DND-41 (cell line): ENCODE measurements at places on chromosomes 4 and X.
A peak's percentile ranks its signal among the peaks of the same experiment; 100 is the strongest.

- peaks cover 61% of the 10 kb centered on the region for H3K36me3 ChIP-seq
- H3K27ac ChIP-seq, result no peak overlapping the region
- no peak overlapping the region for H3K4me3 ChIP-seq
- no peaks in the 10 kb centered on the region for H3K4me1 ChIP-seq
- DNase-seq, result no peak
These were observed 385.2 kb downstream of the BMPR1B start for GRCh38 chr4:95142932-95143331.

- no peaks in the 10 kb centered on the region for H3K36me3 ChIP-seq
- H3K4me3 ChIP-seq, result no peak overlapping the region
- H3K27ac ChIP-seq, result no peak overlapping the region
- peaks cover 9% of the 10 kb centered on the region for H3K4me1 ChIP-seq
- no peak for DNase-seq
These were observed 4.1 kb upstream of the PGRMC1 start for GRCh38 chrX:119231936-119232445.

- no peaks in the 10 kb centered on the region for H3K27me3 ChIP-seq
- no peak overlapping the region for H3K27ac ChIP-seq
- DNase-seq, result no peak
- H3K4me3 ChIP-seq, result no peak overlapping the region
- no peaks in the 10 kb centered on the region for H3K4me1 ChIP-seq
- H3K36me3 ChIP-seq, result peaks cover 70% of the 10 kb centered on the region
These were observed 32.6 kb downstream of the GAK start for GRCh38 chr4:899556-899906.

GRCh38 chr4:131052646-131053045 is 1956.7 kb downstream of the C4orf33 start:
- no peak for DNase-seq
- no peak overlapping the region for H3K27ac ChIP-seq
- H3K4me1 ChIP-seq, result no peaks in the 10 kb centered on the region

DNA sequence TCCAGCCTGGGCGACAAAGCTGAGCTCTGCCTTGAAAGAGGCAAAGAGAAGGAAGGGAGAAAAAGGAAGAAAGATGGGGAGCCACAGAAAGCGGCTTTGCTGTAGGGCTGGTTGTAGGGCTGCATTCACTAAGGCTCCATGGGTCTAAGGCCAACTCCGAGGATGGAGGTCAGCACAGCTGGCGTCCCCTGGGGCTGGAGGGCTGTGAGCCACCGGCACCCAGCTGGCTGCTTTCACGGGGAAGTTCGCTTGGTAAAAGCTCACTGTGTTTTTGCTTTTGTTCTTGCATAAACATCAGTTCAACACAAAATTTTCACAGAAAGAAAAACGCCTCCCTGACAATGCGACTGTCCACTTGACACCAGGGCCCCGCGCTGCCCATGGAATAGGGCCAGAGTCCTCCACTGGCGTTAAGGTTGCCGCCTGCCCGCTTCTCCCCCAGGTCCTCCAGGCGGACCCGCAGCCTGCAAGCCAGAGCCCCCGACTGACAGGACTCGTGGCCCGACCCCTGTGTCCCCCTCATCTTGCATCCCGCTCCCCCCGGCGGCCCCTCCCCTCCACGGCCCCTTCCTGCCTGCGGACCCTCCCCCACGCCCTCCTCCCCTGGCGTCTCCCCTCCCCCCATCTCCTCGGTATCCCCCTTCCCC is 1.1 kb downstream of the RNF212 start:
- H3K4me3 ChIP-seq, result no peak overlapping the region
- DNase-seq, result no peak
- no peaks in the 10 kb centered on the region for H3K4me1 ChIP-seq
- no peak overlapping the region for H3K27ac ChIP-seq

DNA sequence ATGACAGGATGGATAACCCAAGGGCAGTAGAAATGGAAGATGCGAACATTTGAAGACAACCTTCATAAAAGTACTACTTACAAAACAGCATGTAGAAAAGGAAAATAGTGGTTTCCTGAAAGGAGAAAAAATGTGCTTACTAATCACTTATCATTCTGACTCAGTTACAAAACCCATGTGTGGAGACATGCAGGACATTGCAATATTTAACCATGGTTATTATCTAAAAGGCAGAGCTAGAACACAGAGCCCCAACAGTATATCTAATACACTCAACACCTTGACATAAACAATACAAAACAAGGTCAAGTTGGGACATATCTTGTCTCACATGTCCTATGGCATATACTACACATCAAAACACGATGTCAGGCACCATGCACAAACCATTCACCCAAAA is 55.9 kb downstream of the EIF4E start:
- H3K4me1 ChIP-seq, result no peaks in the 10 kb centered on the region
- DNase-seq, result no peak
- no peak overlapping the region for H3K4me3 ChIP-seq
- H3K36me3 ChIP-seq, result peaks cover 14% of the 10 kb centered on the region; the same call in 1 of the 2 replicates
- no peaks in the 10 kb centered on the region for H3K27me3 ChIP-seq
- no peak overlapping the region for H3K27ac ChIP-seq

DNA sequence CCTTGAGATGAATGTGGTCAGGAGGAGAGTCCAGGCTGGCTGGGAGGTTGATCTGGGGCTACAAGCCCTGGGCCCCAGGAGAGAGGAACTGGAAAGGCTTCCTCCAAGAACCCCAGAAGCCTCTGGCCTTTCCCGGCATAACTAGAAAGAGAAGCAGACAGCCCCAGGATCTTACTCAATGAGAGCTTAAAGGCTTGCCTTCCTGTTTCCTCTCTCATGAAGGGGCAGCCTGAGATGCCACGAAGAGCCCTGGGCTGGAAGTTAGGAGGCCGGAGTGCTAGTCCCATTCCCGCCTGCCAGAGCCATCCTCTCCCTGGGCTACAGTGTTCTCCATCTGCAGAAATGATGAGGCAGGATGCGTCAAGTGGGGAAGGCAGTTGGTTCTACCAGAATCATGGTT is 20.1 kb upstream of the XPNPEP2 start:
- no peaks in the 10 kb centered on the region for H3K27me3 ChIP-seq
- no peak overlapping the region for H3K4me3 ChIP-seq
- DNase-seq, result no peak
- peak overlapping the region; percentile 44; the same call in 1 of the 2 replicates for H3K27ac ChIP-seq

- H3K27me3 ChIP-seq, result no peaks in the 10 kb centered on the region
These were observed 25.9 kb upstream of the RASSF6 start for GRCh38 chr4:73646117-73646516.

DNA sequence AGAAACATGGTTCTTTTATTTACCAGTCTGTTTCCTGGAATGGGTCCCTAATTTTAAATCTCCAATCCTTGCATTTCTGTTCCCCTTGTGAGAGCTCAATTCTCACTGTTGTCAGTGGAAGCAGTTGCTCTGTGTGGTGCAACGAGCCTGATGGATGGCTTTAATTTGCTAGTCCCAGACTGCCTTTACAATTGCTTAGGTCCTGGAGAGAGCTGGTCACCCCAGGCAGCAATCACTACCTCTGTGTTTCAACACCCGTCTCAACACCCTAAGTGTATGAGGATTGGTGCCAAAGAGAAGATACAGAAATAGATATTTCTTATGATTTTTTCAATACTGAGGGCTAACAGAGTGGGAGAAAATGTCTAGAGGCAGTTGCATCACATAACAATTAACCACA is 873.8 kb downstream of the GLUD2 start:
- H3K4me3 ChIP-seq, result no peak overlapping the region
- no peak overlapping the region for H3K27ac ChIP-seq
- no peaks in the 10 kb centered on the region for H3K27me3 ChIP-seq
- no peaks in the 10 kb centered on the region for H3K36me3 ChIP-seq
- H3K4me1 ChIP-seq, result no peaks in the 10 kb centered on the region

DNA sequence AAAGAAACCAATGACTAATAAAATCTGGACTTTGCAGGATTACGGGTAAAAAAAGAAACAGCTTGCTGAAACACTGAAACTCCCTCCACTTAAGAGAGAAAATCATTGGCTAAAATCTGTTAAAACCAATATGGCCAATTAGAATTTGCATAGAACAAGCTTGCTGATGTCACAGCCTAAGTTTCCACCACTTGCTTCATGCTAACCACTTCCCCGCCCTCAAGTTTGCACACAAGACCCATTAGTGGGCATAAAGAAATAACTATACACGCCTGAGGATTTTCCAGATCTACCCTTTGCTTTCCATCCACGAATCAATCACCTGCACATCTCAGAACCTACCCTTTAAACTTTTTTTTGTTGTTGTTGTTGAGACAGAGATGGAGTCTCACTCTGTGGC is 42.7 kb upstream of the PHEX start:
- peaks cover 43% of the 10 kb centered on the region for H3K36me3 ChIP-seq
- no peak for DNase-seq

DNA sequence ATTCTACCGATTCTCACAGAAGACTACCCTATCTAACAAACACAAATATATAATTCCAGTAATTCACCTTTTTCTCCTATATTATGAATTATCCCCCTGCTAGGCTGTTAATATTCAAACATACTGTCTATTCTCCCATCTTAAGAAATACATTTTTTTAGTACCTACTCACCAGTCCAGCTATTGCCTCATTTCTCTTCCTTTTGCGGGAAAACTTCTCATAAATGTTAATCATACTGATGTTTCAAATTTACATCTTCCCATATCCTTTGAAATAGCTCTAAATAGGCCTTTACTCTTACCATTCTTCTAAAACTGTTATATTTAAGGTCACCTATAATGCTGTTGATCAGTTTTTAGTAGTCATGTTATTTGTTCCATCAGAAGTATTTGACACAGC is 759.1 kb upstream of the SLIT2 start:
- no peaks in the 10 kb centered on the region for H3K36me3 ChIP-seq
- no peaks in the 10 kb centered on the region for H3K27me3 ChIP-seq
- no peak overlapping the region for H3K4me3 ChIP-seq
- H3K4me1 ChIP-seq, result no peaks in the 10 kb centered on the region

DNA sequence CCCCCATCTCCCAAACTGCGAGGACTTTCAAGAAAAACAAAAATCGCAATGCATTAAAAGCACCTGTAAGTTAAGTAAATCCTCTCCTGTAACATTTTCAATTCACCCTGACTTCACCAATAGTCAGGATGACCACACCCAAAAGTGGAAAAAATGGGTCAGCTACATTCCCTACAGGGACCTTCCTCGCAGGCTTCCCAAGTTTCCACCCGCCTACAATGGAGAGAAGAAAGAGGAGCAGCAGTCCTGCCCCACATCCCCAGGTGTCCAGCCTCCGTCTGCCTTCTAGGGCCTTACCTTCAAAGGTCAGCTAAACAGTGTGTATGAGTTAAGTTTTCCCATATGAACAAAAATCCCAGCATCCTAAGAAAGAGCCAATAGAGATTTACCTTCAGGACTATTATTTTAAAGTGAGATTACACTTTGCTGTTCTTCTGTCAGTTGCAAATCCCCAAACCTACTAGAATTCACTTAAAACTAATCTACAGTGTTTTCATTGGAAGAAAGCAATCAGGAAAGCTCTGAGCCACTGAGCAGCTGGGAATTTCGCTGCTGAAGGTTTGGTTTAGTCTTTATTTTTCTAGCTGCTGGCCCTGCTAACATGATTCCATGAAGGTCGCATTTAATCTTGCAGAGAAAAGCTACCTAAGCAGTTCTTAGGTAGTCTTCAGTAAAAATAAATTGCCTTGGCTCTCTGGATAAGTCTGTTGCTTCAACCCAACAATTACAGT is 12.5 kb downstream of the IRF2 start:
- H3K27me3 ChIP-seq, result no peaks in the 10 kb centered on the region
- no peak for DNase-seq
- no peaks in the 10 kb centered on the region for H3K4me1 ChIP-seq
- H3K27ac ChIP-seq, result no peak overlapping the region

GRCh38 chrX:29196501-29196900 is 609.3 kb downstream of the IL1RAPL1 start:
- no peak for DNase-seq
- no peaks in the 10 kb centered on the region for H3K36me3 ChIP-seq
- H3K27ac ChIP-seq, result no peak overlapping the region
- H3K4me1 ChIP-seq, result no peaks in the 10 kb centered on the region

DNA sequence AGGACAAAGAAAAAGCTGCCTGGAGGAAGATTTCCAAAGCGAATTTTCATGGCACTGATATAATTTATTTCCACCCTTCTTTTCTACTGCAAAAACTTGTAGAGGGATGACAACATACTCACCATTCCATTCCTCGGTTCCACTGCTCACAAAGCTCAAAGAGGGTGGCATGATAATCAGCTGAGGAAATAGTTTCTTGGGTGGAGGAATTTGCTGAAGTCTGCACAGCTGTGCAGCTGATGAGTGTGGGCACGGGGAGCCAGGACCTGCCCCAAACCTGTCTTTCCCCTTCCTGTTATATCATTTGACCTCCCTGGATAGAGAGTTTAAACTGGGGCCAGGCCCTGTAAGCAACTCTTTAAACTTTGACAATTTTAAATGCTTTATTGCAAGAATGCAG is 160.6 kb downstream of the PACRGL start:
- no peaks in the 10 kb centered on the region for H3K36me3 ChIP-seq
- no peak for DNase-seq
- no peaks in the 10 kb centered on the region for H3K4me1 ChIP-seq
- H3K27ac ChIP-seq, result no peak overlapping the region

GRCh38 chr4:74364652-74365491 is at the start of gene EREG:
EREG (plus strand) TSS chr4:74365145; CDS start chr4:74365309, 164 bp downstream.
- H3K4me3 ChIP-seq, result no peak within 1 kb of the TSS
- DNase-seq, result no peak
- no peak within 1 kb of the TSS for H3K27ac ChIP-seq
- H3K27me3 ChIP-seq, result peaks cover 3% of the 10 kb centered on the region

- H3K36me3 ChIP-seq, result no peaks in the 10 kb centered on the region
- no peak overlapping the region for H3K4me3 ChIP-seq
- H3K4me1 ChIP-seq, result no peaks in the 10 kb centered on the region
These were observed 153.1 kb downstream of the NPNT start for GRCh38 chr4:106048250-106048971.

- H3K27ac ChIP-seq, result no peak overlapping the region
- no peak for DNase-seq
- H3K4me3 ChIP-seq, result no peak overlapping the region
- H3K27me3 ChIP-seq, result no peaks in the 10 kb centered on the region
- no peaks in the 10 kb centered on the region for H3K4me1 ChIP-seq
These were observed 178.7 kb downstream of the DCTD start for GRCh38 chr4:182738283-182739047.

- H3K36me3 ChIP-seq, result no peaks in the 10 kb centered on the region
- no peaks in the 10 kb centered on the region for H3K4me1 ChIP-seq
- no peak overlapping the region for H3K4me3 ChIP-seq
- H3K27ac ChIP-seq, result no peak overlapping the region
- DNase-seq, result no peak
These were observed 101.6 kb upstream of the OTUD4 start for GRCh38 chr4:145281951-145282350.

- no peaks in the 10 kb centered on the region for H3K36me3 ChIP-seq
- no peaks in the 10 kb centered on the region for H3K27me3 ChIP-seq
- no peak overlapping the region for H3K27ac ChIP-seq
- H3K4me1 ChIP-seq, result no peaks in the 10 kb centered on the region
- DNase-seq, result no peak
- H3K4me3 ChIP-seq, result no peak overlapping the region
These were observed 572.0 kb downstream of the BCOR start for GRCh38 chrX:39525758-39526157.

GRCh38 chr4:59818656-59819055 is 1381.5 kb upstream of the ADGRL3 start:
- DNase-seq, result peak; percentile 59
- peak overlapping the region; percentile 43; the same call in 1 of the 2 replicates for H3K4me3 ChIP-seq
- H3K4me1 ChIP-seq, result peaks cover 13% of the 10 kb centered on the region; the same call in 1 of the 2 replicates
- peak overlapping the region; percentile 77 for H3K27ac ChIP-seq
- H3K36me3 ChIP-seq, result no peaks in the 10 kb centered on the region
